HS-5 (cell line): ENCODE measurements at places on chromosomes 4 and X.

- no peak for DNase-seq
These were observed 664.8 kb downstream of the GRID2 start for GRCh38 chr4:92968556-92968955.

GRCh38 chr4:68717999-68718398, 47.5 kb upstream of the UGT2B15 start:
- no peak for DNase-seq

- DNase-seq, result no peak
These were observed 2.0 kb upstream of the AP1S2 start for GRCh38 chrX:15856636-15857035.

GRCh38 chr4:131093303-131093702, 1997.4 kb downstream of the C4orf33 start:
- no peak for DNase-seq

DNA sequence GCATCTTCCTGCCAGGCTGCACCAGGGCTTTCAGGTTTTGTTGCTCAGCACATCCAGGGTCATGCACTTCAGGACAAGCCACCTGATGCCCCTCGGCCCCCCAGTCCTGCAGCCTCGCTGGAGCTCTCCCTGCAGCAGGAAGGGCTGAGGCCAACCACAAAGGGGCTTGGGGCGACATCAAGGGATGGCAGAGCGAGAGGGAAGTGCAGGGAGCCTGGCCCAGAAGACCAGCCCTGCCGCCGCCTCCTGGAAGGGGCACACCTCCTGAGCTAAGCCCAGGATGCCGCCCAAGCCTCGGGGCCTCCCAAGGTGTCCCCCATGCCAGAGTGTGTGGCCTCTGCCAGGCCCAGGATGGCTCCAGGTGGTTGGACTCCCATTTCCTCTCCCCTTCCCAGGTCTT, 37.1 kb downstream of the TRMT44 start:
- DNase-seq, result no peak

GRCh38 chr4:173565281-173565680, 35.3 kb upstream of the HAND2 start:
- no peak for DNase-seq

DNA sequence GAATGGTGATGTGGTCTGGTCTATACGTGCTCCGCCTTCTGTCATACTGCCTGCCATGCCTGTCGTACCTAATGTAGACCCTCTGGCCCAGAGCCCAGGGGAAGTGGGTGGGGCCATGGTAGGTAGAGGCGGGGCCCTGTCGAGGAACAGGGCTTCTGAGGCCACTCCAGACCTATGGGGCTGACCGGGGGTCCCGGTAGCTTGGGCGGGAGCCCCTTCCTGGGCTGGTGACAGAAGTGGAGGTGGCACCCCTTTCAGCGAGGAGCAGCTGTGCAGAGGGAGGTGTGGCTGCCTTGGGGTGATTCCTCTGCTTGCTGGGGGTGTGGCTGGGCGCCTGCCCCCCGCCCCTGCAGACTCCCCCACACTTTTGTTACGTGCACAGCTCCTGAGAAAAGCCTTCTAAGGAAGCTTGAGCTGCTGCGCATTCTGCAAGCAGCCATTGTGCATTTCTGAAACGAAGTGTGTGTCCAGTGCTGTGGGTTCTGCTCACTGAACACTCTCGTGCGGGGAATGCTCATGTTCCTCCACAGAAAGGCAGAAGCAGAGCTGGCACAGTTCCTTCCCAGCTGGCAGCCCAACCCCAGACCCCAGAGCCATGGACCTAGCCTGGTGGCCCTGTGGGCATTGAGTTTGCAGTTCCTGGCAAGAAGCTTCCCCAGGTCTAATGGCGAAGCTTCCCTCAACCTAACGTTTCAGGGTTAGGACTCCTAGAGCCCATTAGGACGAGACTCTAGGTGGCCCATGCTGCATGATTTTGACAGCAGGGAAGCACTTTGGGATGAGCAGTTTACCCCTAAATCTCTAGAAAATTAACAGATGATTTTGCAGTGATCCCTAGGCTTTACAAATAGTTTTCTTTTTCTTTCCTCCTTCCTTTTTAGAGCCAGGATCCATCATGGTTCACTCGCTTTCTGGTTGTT, 72.7 kb upstream of the HGFAC start:
- no peak for DNase-seq

DNA sequence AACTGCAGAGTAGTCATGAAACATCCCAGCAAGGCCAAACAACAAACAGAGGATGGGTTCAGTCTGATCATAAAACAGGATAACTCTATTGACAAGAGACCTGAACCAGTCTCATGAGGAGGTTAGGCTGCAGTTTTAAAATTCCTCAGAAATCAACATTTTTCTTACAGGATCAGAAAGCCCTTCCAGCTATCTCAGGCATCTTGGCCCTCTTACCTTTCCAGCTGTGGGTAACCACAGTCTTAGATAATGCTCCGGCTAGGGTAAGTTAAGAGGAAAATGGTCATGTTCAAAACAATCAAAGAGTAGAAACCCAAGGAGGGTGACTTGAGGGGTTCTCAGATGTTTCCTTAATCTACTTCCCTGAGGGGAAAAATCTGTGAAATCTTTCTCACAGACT, 5.1 kb downstream of the CTSO start:
- no peak for DNase-seq
